ENCODE measurements at places on chromosomes 6 and 20.

DNA sequence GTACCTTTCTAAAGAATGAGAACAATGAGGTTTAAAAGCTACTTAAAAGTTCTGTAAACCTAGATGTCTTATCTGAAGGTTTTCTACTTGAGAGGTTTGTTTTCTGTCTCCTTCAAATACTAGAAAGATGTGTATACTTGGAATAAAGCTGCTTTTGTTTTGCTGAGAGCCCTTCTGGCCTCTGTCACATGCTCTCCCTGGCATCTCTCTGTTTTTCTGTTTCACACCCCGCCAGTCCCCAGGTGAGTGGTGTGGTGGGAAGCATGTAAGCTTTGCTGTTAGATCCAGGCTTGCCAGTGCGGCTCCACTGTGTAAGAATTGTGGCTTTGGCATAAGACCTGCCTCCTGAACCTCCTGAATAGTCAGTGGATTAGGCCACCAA is 56.8 kb downstream of the SNX9 start:
- no peak for DNase-seq

DNA sequence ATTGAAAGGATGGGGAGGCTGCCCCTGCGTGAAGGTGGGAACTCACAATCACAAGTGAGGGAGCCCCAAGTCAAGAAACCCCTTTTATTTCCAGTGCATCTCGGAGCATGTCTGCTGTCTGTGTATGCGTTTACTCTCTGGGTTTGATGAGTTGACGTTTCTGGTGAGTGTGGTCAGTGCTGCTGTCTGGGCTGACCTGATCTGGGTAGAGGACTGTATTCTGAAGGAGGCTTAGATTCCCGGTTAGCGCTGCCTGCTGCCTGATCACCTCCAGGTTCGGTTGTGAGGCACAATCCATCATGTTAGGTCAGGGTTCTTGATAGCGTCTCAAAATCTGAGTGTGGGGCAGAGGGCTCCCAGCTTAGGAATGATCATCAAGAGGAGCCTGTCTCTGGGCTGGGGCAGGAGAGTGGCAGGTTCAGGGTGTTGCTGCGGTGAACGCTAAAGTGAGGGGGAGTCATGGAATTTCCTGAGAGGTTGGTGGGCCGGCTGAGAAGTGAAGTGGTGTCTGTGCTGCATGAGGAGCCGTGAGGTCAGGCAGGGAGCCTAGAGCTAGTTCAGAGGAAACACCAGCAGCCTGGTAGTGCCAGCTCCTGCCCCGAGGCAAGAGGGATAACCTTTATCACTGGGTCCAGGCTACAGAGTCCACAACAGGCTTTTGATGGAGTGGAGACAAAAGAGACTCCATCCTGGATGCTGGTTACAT is 225.3 kb upstream of the CST7 start:
- no peak for DNase-seq

- DNase-seq: peak; percentile 86
Measured at GRCh38 chr20:44586289-44586911, 4.0 kb downstream of the PKIG start.

DNA sequence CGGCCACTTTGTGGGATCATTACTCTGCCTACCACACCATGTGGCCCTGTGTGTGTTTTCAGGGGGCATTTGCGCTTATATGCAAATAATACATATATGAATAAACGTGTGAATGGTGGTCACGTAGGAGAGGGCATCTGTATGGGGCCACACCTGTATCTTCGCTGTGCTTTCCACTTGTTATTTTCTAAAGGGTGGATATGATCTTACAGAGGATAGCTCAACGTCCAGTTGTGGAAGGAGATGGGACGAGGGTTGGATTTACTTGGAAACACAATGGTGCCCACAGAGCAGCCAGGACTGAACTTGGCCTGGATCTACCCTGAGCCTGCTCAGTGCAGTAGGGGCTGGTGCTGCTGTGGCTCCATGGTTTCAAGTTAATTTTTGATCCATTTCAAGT is 93.3 kb downstream of the YTHDF1 start:
- no peak for DNase-seq

GRCh38 chr20:25389858-25390537 is 637 bp downstream of the ABHD12 start:
- DNase-seq: peak; percentile 9

DNA sequence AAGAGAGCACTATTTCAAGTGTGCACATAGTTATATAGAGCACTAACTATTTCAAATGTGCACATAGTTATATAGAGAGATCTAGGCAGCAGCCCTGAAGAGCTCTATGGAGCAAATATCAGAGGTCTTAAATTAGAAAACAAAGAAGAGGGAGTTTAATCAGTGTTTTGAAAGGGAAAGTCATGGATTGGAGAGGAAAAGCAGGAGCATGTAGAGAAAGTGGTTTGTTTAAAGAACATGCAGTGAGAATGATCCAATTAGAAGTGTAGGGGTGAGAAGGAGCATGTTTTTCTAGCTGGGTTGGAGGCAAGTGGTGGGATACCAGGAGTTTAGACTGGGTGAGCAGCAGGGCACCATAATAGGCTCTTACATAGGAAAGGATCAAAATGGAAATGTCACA is 17.2 kb downstream of the TREML1 start:
- DNase-seq: no peak

GRCh38 chr6:5050009-5050408 is 35.1 kb upstream of the PPP1R3G start:
- DNase-seq: no peak

- peak; percentile 35 for DNase-seq
Measured at GRCh38 chr20:17617212-17617867, 47.5 kb downstream of the DSTN start.

DNA sequence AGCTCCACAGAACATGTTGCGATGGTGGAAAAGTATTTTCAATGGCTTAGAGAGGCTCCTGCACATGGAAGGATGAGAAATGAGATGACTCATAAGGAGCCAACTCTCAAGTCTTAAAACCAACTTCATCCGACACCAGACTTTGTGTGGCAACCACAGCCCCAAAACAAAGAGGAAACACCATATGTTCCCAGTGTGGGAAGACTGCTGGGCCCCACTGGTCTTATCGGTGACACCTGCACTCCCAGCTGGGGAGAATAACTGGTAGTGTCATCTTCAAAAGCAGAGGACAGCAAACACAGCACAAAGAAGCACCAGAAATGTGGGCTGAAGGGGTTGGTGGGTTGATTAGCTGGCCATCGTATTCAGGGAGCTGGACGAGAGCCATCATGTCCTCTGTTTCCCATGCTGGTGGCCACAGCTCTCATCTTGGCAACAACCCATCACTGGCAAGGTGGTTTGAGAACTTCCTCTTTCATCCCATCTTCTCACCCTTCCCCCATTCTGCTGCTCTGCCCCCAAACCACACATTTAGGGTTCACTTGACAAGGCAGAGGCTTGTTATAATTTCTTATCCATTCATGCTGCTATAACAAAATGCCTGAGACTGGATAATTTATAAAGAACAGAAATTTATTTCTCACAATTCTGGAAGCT is 46.0 kb upstream of the TASP1 start:
- peak; percentile 10 for DNase-seq

GRCh38 chr6:138272533-138273315 is 54.4 kb upstream of the PBOV1 start:
- DNase-seq: no peak

GRCh38 chr20:5705827-5706226 is 44.4 kb upstream of the SHLD1 start:
- no peak for DNase-seq

GRCh38 chr6:43181942-43182860 is at the start of gene CUL9:
Gene CUL9 (plus strand): TSS chr6:43182196. CDS start chr6:43184311, 2,115 bp downstream.
- DNase-seq: peak; percentile 74

DNA sequence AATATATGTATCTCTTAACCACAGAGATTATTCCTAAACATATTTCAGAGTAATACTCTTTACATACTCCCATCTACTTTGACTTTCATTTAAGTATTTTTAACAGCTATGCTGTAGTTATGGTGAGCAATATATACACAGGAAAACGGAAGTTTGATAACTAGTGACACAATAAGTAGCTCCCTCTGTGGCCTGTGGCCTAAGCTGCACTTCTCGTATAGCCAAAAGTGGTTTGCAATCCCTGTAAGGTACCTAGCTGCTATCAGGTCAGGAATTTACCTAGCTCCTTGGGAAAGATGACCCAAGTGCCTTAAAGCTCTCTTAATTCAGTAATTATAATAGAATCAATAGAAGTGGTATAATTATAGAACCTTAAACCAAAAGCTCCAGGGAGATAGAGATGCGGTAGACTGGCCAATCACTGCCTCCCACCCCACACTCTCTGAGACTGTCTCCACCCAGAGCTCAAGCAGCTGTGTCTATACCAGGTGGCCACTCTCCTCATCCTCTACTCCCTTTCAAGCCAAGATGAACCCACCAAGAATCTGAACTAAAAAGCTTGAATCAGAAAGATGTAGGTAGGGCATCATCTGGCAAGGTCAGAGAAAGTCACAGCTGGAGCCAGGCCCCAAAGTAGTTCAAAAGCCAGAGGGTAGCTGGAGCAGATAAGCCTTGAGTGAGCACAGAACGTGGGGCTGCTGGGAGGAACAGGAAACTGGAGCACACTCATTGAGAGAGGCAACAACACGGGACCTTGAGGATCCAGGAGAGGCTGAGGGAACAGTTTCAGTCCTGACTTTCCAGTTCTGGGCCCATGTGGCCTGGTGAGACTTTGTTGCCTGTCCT is 84.9 kb upstream of the ASF1A start:
- DNase-seq: no peak

DNA sequence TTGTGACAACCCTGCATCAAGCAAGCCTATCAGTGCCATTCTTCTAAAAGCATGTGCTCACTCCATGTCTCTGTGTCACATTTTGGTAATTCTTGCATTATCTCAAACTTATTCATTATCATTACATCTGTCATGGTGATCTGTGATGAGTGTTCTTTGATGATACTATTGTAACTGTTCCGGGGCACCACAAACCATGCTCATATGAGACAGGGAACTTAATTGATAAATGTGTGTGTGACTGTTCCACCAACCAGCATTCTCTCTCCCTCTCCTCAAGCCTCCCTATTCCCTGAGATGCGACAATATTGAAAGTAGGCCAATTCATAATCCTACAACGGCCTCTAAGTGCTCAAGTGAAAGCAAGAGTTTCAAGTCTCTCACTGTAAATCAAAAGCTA is 4.0 kb downstream of the HUS1B start:
- DNase-seq: no peak

DNA sequence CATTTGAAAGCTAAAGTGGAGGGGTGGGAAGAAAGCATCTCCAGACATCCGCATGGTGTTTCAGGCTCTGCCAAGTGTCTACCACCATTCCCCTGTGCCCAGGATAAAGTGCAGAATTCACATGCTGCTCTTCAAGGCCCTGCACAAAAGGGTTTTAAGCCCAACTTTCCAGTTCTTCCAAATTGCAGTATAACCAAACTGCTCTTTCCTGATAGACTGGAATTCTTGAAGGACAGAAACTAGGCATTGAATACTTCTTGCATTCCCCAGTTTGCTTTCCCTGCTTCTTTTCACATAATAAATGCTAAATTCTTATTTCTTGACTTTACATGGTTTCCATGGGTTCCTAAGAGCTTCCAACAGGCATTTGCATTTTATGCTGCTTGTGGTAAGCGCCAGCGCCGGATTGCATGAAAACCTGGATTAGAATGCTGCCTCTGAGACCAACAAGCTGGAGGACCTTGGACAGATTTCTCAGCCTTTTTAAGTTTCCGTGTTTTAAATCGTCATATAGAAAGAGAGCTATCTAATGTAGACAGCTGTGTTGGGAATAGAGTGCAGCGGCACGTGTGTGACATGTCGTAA is 7.9 kb downstream of the SOX4 start:
- no peak for DNase-seq

DNA sequence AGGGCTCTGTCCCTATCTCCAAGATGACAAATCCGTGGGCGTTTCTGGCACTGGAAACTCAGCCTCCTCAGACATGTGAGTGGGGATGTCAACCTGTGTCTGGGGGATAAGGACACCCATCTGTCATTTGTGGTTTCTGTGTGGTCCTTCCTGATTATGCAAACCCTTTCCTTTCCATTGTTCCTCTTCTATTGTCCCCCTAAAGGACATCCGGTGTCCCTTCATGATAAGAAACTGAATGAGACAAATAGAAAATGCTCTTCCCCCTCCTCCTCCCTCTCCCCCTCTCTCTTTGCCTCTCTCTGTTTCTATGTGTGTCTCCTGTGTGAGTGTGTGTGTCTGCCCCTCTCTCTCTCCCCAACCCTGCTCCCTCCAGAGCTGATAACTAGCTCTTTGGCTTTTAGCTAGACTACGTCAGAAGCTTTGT is 11.5 kb upstream of the GLP1R start:
- no peak for DNase-seq

DNA sequence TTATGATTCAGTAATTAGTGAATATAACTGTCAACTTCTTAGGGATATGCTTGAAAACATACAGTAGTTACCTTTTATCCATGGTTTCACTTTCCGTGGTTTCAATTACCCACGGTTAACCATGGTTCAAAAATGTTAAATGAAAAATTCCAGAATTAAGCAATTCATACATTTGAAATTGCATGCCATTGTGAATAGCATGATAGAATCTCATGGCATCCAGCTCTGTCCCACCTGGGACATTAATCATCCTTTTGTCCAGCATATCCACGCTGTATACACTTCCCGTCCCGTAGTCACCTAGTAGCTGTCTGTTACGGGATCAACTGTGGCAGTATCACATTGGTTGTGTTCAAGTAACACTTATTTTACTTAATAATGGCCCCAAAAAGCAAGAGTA is 781.7 kb upstream of the CITED2 start:
- no peak for DNase-seq

DNA sequence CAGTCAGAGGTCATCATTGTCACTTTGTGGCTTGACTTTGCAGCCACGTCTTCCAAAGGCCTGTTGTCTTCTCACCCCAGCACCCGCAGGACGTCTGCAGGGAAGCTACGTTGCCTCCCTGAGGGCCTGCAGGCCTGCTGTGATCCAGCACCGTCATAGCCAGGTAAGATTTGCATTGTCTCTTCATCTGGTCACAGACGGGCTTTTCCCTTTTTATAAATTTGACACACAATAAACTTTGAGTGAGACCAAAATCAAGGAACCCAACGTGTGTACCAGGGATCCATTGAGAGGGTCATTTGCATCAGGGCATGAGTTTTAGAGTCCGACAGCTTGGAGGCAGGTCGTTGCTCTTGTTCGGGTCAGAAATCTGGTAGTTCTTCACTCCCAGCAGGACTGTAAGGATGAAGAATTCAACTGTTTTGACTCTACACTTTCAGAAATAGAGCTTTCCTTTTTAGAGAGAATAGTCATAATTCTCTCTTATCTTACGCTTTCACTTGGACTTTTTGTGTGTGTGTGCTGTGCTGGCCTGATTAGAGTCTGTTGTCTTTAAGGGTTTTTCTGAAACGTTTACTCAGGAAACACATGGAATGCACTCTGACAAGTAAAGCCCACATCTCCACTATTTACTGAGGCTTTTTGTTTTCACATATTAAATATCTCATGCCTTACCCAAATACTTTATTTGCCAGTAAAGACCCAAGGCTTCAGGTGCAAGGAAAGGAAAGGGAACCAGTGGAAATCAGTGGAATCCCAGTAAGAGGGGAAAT is 177.2 kb upstream of the TAB2 start:
- peak; percentile 29 for DNase-seq

DNA sequence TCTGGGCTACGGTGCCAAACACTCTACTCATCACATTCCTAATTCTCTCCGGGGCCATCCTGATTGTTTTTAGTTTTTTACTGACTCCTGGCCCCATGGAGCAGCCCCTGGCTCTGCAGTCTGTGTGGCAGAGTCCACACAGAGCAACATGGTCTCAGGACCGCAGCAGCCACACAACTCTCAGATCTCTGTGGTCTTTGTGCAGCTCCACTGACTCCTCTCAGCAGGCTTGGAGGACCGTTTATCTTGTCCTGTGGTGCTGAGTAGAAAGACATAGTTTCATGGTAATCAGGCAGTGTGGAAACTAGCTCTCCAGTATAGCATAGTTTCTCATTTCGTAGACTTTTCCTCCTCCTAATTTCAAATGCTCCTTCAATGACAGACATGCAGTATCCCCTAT is 168.4 kb downstream of the EDN1 start:
- DNase-seq: no peak

- no peak for DNase-seq
Measured at GRCh38 chr6:153015094-153015640, 12.7 kb upstream of the MTRF1L start.

Data from memory B cell (primary cell).